ENCODE measurements at places on chromosomes 2 and 18. TPM values are rescaled to one million over a fixed set of nuclear protein-coding genes. Genes with fewer than 3 reads are reported as not detected.

TRIM43 gene
- total RNA-seq, result not detected

RIT2 gene
- total RNA-seq, result not detected

CDKL4 gene
- 3.0 TPM for total RNA-seq

EML4 gene
- 49.5 TPM for total RNA-seq

DIS3L2 gene
- 15.2 TPM for total RNA-seq

Data from fibroblast of lung (primary cell).